ENCODE measurements at places on chromosomes 13 and 19. TPM values are rescaled to one million over a fixed set of nuclear protein-coding genes. Genes with fewer than 3 reads are reported as not detected.

GRCh38 chr13:49253310-49253709 lies 5.6 kb downstream of the CDADC1 start:
- DNase-seq: no peak

- DNase-seq: peak; percentile 68
These were observed 845.3 kb downstream of the DIAPH3 start for GRCh38 chr13:59318320-59318930.

- DNase-seq: no peak
These were observed 57.8 kb upstream of the C13orf46 start for GRCh38 chr13:114031631-114032030.

GRCh38 chr13:99830931-99831330 lies 140.6 kb downstream of the ZIC5 start:
- no peak for DNase-seq

The ZNF726 gene
- 4.2 TPM for total RNA-seq

Measured in colonic mucosa (tissue), 4 donors.